Activated CD4-positive, alpha-beta T cell treated with anti-CD3 and anti-CD28 coated beads, Interleukin-10, Interleukin-2, amounts not matched to agents 100 ng/mL and 50 ng/mL, durations not matched to agents 16 hours and 8 hours (primary cell): ENCODE measurements at places on chromosomes 1 and 21.

DNA sequence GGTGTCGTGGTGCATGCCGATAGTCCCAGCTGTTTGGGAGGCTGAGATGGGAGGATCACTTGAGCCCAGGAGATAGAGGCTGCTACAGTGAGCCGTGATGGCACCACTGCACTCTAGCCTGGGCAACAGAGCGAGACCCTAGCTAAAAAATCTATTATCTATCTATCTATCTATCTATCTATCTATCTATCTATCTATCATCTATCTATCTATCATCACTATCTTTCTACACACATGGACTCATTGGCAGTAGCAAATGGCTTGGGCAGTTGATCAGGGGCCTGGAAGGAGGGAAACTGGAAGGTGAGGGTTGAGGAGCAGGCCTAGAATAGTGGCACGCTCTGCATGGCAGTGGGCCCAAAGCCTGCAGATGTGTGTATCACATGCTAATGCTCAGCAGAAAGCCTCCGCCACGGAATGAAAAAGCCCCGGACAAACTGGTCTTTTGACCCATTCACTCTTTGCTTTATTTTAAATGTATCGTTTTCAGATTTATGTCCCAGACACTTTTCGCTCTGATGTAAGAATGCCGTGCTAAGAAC, 7.3 kb upstream of the HUNK start:
- DNase-seq = no peak

DNA sequence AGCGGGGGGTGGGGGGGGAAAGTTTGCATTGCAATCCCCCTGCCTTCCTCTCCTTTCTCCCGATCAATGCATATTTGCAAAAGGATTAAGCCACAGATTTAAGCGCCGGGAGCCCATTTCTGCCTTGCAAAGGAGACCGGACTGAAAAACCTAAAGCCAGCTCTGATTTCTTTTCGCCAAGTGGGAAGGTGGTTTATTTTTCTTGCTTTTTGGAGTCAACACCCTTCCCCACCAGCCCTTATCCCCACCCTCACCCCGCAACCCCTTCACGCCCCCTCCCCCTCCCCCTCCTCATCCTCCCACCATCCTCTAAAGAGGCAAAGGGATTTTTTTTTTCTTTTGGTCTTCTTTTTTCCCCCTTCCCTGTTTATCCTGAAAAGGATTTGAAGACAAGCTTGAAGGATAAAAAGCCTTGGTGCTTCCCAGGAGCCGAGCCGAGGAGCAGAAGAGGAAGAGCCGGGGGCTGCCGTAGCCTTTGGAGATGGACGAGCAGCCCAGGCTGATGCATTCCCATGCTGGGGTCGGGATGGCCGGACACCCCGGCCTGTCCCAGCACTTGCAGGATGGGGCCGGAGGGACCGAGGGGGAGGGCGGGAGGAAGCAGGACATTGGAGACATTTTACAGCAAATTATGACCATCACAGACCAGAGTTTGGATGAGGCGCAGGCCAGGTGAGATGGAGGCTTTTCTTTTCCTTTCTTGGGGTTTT, 513 bp downstream of the PBX1 start:
- DNase-seq = no peak

DNA sequence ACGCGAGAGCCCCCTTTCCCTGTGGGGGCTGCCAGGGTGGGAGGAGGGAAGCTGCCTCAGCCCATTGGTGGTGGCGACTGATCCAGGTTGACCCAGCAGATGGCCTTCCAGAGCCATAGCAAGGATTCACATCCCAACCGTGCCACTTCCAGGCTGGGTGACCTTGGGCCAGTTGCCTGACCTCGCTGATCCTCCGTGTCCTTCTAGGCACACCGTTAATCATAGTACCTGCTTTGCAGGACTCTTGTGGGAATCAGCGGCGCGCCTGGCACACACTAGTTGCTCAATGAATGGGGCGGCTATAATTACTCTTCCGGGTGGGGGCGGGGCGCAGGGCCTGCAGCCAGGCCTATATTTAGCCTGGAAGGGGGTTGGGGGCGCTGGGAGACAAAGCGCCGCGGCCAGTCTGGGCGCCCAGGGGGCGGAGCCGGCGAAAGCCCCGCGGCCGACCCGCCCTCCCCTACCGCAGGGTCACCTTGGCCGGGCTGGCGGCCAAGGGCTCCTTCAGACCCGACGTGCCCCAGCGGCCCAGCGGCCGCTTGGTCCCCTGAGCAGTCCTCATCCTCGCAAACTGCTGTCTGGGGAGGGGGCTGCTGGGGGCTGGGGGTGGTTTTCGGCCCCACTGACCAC, 5.1 kb downstream of the HSPB7 start:
- DNase-seq = peak; percentile 26

- peak; percentile 78 for DNase-seq
Observed at GRCh38 chr1:66300972-66301451, 232.9 kb upstream of the SGIP1 start.

DNA sequence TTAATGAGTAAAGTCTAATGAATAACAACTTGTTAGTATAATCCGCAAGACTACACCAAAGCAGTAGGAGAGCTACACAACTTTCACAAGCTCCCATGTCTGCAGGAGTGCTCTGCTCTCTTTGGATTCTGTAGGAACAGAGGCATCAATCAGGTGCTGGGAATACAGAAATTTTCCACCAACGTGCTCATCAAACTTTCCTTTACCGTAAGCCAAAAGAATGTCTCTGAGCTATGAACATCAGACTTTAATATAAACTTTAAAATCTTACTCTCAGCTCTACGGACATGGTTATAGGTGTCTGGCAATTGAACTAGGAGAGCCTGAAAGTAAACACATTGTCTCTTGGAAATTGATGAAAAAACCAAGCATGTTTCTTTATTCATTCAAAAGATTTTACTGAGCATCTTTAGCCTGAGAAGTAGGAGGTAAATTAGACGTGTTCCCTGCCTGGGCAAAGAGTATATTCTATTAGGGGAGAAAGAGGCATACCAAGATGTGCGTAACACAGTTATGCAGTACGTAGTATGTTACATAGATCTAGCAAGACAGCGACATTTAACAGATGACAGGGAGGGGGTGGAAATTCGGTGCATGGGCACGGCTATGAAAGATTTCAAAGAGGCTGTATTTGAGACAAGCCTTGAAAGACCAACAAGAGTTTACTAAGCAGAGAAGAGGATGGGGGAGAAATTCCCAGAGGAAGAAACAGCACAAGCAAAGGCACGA, 85.2 kb downstream of the TM2D1 start:
- no peak for DNase-seq

DNA sequence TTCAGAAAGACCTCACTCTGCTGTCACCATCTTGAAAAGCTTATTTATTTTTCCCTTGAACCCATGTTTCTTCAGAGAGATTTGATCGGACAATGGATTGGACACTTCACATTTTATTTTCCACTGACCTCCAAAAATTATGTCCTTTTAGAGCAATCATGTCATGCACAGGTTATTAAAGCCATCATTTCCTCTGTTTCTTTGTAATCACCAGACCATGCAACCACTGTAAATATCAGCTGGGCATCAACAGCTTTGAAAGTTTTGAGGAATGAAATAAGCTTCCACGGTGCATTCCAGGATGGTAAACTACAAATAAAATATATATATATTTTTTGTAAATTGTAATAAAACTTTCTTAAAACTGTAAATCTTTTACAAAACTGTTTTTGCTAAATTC, 144.1 kb upstream of the ADAMTS5 start:
- DNase-seq = no peak

- DNase-seq = no peak
Observed at GRCh38 chr1:3906672-3907020, 6.6 kb upstream of the C1orf174 start.

- no peak for DNase-seq
Observed at GRCh38 chr1:1333551-1334241, 2.6 kb downstream of the TAS1R3 start.

- DNase-seq = peak; percentile 92
Observed at GRCh38 chr1:89724369-89725010, 91.6 kb downstream of the LRRC8C start.

- DNase-seq = no peak
Observed at GRCh38 chr21:45264912-45265515, 22.7 kb downstream of the POFUT2 start.

DNA sequence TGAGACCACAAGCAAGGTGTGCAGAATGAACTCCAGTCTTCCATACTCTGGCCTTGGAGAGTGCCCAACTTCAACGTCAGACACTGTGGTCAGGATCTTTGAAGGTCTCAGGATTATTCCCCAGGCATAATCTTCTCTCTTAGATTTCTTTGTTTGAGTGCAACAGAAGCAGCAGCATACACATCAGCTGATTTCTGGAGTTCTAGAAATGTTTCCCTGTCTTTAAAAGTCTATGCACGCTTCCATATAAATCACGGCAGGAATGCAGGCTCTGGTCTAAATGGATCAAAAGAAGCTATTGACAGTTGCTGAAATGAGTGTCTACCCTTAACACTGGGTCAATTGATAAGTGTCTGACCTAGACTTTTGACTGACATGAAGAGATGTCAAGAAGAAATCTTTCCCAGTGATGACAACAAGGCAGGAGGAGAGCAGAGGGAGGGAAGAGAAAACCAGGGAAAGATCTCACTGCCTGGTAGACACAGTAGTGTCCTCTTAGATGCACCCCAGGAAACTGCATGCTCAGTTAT, 279.7 kb downstream of the SPATA17 start:
- no peak for DNase-seq

DNA sequence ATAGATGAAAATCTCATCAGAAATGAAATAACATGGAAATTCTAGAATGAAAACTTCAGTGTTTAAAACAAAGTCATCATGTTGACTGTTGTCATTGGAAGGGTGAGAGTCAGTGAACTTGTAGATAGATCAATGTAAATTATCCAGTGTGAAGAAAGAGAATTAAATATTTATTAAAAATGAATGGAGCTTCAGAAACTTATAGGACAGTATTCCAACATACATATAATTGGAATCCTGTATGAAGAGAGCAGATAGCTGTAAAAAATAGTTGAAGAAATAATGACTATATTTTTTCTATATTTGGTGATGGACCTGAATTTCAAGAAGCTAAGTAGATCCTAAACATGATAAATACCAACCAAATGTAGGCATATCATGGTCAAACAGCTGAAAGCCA, 60.0 kb downstream of the MAN1A2 start:
- DNase-seq = no peak

DNA sequence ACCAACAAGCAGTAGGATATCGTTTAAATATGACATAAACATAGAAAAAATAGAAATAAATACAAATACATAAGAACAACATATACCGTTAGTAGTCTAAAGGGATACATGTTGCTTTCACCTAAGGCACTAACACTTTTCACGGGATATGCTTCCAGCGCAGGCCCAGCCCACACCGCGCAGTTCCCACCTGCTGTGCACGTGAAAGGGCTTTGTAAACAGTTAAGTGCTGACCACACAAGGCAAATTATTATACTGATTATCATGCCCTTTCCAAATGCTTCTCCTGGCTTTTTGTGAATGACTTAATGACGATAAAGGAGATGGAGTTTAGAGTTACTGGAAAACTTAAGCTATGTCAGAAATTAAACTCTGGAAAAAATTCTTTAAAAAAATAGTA, 11.3 kb upstream of the IL22RA1 start:
- no peak for DNase-seq

- DNase-seq = no peak
Observed at GRCh38 chr1:96973605-96974004, 252.0 kb downstream of the PTBP2 start.

DNA sequence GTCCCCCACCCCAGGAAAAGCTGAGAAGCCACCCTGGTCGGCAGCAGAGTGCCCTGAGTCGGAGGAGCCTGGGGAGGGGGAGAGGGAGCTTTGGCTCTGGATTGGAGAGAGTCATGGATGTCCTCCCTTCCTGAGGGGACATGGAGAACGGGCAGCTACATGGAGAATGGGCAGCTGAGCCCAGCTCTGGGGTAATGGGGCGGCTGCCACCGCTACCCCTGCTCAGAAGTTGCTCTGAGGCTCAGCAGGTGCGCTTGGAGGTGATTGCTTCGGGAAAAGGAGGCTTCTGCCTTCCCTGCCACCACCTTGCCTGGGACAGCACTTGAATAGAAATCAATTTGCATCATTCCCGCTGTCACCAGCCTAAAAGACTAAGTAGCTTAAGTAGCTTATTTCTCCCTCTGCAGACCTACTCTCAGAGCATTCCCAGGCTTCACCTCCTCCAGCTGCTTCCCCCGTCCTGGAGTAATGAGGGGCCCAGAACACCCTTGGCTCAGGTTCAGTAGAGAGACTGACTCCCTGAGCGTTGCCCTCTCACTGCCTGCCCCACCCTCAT, 8.3 kb downstream of the DISP3 start:
- DNase-seq = no peak

GRCh38 chr1:217072926-217073325, 349.7 kb upstream of the ESRRG start:
- DNase-seq = no peak

GRCh38 chr1:155186067-155186793, 12.6 kb downstream of the TRIM46 start:
- no peak for DNase-seq

- no peak for DNase-seq
Observed at GRCh38 chr1:67688526-67689219, 3.7 kb downstream of the GADD45A start.

DNA sequence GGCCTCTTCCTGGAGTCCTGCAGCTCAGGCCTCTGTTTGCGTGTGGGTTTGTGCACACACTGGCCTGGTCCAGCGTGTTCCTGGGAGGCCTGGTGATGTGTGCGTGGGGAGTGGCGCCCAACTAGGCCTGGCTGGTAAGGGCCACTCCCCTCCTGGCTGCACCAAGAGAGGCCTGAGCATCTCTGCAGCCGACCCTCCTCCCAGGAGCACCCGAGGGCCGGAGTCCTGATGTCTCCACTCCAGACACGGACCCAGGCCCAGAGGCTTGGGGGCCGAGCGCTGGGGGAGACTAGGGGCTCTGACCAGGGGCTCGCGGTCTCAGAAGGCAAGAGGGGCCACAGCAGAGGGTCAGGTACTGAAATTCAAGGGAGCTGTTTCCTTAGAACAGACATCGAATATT, 33.3 kb downstream of the MORN1 start:
- DNase-seq = no peak

DNA sequence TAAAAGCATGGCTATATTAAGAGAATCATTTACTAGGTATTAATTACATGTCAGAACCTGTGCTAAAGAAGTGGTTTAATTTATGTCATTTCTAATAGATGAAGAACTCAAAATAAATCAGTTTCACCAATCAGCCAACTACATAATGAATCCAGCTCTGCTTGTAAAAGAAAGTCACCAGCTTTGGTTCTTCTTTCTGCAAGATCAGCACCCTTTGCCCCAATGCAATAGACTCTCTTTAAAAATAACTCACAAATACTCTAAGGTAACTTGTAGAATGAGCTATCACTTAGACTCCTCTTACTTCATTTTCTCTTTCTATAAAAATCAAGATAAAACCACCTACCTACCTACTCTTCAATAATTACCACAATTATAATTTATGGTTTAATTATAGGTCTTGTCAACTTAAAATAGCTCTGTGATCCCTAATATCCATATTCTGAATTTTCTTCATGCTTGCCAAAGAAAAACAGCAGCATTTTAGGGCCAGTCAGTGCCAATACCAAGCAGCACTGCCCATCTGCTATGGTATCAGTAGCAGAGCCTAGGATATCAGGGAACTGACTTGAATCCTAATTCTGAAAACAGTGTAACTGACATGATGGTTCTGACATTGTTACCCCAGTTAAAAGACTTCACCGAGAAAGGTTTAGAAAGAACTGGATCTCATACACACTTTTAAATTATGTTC, 11.3 kb downstream of the SLC19A2 start:
- no peak for DNase-seq
